ENCODE measurements at places on chromosomes 16 and 17.

- peak; percentile 72 for DNase-seq
Measured at GRCh38 chr17:32253117-32253611, 12.5 kb upstream of the RHBDL3 start.

DNA sequence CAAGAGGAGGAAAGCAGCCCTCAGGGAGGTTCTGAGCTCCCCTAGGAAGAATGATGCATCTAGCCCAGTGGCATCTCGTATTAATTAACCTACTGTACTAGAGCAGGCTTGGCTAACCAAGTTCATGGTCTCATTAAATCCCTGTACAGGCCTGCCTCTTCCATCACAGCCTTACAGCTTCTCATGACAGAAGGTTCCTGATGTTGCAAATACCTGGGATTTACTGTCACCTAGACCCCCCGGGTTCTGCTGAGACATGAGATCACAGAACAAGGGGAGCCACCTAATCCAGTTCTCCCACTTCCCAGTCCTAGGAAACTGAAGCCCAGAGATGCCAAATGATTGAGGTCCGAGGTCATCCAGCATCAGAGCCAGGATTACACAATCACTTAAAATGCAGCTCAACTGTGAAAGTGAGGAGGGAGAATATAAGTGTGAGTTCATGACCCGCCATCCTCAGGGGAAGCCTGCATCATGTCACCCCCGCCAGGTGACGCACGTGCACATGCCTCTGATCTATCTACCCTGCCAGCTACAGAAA lies 23.9 kb downstream of the ACLY start:
- DNase-seq, result peak; percentile 97

GRCh38 chr16:81008505-81008789 lies 1.4 kb downstream of the CENPN start:
- no peak for DNase-seq

- no peak for DNase-seq
Measured at GRCh38 chr16:58636466-58636865, 6.8 kb upstream of the CNOT1 start.

- peak; percentile 10 for DNase-seq
Measured at GRCh38 chr16:79838496-79839259, 238.1 kb upstream of the MAF start.

DNA sequence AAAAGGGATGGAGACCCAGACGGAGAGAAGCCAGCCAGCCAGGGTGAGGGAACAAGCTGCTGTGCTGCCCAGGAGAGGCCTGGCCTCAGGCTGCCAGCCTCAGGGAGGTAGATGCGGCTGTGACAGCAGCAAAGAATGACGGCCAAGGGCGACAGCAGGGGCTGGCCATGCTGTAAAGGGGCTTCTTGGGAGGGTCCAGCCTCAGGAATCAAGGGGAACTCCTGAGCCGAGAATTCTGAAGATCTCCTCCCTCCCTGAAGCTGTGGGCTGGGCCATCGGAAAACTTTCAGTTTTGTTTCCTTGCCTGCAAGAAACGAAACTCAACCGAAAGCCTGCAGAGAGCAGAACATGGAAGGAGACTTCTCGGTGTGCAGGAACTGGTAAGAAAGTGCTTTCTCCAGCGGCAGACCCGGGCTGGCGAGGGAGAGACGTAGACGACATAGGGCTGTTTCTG lies at the start of gene XAF1:
XAF1 (plus strand) TSS at position 316 of the 454 bp plus-strand sequence; CDS start at position 349, 33 bp downstream.
- peak; percentile 60 for DNase-seq

GRCh38 chr17:49436174-49436573 lies 21.5 kb upstream of the PHB1 start:
- DNase-seq, result no peak

DNA sequence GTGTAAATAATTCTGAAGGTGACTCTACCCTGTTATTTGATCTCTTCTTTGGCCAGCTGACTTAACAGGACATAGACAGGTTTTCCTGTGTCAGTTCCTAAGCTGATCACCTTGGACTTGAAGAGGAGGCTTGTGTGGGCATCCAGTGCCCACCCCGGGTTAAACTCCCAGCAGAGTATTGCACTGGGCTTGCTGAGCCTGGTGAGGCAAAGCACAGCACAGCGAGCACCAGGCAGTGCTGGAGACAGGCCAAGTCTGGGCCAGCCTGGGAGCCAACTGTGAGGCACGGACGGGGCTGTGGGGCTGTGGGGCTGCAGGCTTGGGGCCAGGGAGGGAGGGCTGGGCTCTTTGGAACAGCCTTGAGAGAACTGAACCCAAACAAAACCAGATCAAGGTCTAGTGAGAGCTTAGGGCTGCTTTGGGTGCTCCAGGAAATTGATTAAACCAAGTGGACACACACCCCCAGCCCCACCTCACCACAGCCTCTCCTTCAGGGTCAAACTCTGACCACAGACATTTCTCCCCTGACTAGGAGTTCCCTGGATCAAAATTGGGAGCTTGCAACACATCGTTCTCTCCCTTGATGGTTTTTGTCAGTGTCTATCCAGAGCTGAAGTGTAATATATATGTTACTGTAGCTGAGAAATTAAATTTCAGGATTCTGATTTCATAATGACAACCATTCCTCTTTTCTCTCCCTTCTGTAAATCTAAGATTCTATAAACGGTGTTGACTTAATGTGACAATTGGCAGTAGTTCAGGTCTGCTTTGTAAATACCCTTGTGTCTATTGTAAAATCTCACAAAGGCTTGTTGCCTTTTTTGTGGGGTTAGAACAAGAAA lies 5.1 kb downstream of the STH start:
- DNase-seq, result no peak

GRCh38 chr16:14344292-14344691 lies 273.2 kb downstream of the MRTFB start:
- DNase-seq, result no peak

DNA sequence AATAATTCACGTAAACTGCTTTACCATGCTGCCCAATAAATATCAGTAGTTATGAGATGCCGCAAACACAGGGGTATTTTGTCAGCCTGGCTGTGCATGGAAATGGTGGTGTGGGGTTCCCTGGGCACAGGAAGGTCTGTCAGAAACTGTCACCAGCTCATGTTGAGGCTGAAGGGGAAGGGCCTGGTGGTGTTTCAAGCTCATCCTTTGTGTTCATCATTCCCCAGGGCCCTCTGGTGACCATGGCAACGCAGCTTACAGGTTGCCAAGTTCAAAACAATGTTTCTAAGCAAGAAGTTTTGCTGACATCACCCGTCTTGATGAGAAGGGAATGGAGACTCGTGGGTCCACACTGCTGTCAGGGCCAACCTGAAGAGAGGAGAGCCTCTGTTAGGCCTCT lies 348.9 kb upstream of the C16orf82 start:
- peak; percentile 3 for DNase-seq

DNA sequence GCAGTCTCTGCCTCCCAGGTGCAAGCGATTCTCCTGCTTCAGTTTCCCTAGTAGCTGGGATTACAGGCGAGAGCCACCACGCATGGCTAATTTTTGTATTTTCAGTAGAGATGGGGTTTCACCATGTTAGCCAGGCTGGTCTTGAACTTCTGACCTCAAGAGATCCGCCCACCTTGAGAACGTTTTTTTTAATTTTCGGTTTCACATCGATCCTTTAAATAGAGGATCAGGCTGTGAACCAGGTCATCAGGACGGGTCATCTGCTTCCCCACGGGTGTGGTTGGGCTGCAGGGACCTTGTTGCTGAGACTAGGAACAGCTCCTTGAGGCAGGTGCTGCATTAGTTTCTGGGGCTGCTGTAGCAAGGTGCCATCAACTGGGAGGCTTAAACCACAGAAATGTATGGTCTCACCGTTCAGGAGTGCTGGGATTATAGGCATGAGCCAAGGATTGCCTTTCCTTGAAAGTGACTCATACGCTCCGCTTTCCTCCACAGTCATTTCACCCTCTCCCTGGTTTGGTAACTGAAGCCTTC lies 7.9 kb upstream of the NAGPA start:
- peak; percentile 65 for DNase-seq

GRCh38 chr17:71656964-71657858 lies 463.6 kb upstream of the SOX9 start:
- no peak for DNase-seq

DNA sequence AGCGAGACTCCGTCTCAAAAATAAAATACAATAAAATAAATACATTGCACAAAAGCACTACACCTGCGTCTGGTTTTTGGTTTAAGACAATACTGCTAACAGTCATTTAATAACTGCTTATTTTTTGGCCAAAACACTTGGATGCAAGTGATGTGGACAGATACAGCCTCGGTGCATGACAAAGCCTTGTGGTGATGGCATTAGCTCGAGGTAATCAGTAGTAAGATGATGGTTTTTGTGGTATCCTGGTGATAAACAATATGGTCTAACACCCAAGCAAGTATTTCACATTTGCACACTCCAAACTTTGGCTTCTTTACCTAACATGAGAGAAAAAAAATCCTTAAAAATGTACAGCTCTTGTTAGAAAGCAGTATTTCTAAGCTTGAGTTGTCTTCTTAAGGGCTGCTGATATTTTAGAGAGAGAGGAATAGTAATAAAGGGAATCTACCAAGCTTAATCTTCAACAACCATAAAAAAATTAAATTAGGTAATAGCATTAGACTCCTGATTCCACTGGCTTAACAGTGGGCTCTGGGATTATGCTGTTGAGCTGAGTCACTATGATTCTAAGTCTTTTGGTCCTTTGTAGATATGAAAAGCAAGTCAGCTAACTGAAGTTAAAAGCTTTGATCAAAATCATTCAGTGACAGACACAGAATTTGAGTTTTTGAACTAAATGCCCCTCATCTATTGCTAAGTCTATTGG lies 111.1 kb downstream of the VPS53 start:
- no peak for DNase-seq

- no peak for DNase-seq
Measured at GRCh38 chr16:10889855-10890254, 12.9 kb downstream of the CIITA start.

DNA sequence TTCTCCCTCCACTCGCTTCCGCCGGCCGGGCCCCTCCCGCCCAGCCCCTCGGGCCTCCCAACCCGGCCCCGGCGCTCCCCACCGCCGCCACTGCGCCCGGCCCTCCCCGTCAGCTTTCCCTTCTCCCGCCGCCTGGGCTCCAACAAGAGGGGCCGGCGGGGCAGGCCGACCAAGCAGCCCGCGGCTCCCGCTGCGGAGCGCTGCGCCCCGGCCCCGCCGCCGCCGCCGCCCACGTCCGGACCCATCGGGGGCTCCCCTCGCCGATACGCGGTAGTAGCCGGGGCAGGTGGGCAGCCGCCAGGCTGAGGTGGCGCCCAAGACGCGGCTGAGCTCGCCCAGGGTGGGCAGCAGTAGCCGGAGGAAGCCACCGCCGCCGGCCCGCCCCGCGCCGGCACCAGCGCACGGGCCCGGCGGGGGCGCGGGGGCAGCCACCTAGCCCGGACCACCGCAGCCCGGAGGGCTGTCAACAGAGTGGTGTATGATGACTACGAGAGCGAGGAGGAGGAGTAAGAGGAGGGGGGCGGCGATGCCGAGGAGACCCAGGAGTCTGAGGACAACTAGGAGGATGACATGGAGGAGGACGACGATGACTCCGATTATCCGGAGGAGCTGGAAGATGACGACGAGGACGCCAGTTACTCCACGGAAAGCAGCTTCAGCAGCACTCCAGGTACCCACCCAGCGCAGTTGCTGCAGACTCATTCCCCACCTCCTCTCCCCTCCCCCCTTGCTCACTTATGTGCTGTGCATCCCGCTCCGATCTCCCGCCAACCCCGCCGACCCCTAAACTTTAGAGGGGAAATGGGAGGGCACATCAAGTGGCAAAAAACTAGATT lies 498 bp downstream of the LRRC37B start:
- peak; percentile 23 for DNase-seq

DNA sequence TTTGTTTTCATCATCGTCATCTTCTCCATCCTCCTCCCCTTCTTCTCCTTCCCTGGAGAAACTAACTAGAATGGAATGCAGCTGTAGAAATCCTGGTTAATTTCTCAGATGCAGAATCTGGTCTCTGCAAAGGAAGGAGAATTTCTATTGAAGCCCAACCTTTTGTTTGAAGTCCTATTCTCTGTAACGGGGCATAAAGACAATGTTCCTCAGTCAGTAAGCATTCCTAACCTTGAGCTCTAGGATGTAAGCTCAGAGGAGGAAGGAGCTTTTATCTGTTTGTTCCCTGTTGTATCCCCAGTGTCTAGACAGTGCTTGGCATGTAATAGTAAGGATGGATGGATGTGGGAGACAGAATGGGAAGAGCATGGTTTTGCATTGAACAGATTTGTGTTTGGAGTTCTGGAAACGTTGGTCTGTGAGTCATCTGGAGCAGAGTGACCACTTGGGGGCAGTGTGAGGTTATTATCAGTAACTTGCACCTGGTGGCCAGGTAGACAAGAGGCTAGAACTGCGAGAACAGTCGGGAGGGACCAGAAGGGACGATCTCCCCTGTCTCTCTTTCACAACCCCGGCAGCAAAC lies 363.7 kb downstream of the SNX29 start:
- peak; percentile 67 for DNase-seq

DNA sequence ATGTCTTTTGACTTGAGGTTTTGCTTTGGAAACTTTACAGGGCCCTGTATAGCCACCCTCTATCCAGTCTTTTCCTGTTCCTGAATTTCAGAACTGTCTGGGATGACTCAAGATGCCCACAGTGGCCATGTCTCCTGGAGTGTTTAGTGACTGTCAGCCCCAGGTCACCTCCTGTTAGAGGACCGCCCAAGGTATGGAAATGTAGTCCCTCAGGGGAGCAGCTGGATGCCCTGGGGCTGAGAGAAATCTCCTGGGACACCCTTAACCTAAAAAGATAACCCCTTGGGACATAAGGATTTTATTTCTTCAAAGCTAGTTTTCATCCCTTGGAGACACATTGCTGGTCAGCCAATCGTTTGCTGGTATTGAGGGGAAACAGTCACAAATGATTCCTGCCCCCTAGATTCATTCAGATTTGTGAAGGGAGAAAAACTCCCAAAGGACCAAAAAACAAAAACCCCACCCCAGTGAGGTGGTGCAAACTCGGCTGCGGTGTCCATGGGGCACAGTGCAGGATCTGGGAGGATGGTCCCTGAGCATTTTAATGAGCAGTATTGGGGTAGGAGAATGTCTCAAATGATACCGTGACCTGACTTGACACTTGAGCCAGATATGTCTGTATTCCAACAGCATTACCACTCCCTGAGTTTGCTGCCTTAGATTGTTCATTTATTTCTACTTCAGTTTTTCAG lies 1.7 kb downstream of the ZNF267 start:
- DNase-seq, result peak; percentile 41

DNA sequence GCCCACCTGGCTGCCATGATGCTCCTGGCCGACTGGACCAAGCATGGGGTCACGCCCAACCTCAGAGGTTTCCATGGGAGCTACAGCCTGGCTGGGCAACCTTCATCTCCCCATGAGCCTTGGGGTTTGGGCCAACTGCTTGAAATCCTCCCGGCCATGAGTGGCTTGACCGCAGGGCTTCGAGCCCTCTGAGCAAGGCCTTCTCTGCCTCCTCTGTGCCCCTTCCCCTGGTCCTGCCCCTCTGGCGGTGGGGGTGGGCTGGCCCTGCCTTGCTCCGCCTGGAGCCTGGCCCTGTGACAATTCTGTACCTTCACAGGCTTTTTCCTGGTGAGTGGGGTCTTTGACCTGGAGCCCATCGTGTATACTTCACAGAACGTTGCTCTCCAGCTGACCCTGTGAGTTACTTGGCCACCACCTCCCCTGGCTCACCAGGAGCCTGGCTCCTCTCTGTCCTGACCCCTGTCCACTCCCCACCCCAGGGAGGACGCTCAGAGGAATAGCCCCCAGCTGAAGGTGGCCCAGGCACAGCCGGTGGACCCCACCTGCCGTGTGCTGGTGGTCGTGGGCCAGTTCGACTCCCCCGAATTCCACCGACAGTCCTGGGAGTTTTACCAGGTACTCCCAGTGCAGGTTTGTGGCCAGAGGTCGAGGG lies 8.8 kb upstream of the BIRC5 start:
- DNase-seq, result no peak

- peak; percentile 72 for DNase-seq
Measured at GRCh38 chr16:69566240-69566980, 644 bp downstream of the NFAT5 start.

All from fibroblast of mammary gland (primary cell).